Omental fat pad (tissue), 4 donors: ENCODE measurements at places on chromosomes 7 and 10. TPM values are rescaled to one million over a fixed set of nuclear protein-coding genes. Genes with fewer than 3 reads are reported as not detected.

DNA sequence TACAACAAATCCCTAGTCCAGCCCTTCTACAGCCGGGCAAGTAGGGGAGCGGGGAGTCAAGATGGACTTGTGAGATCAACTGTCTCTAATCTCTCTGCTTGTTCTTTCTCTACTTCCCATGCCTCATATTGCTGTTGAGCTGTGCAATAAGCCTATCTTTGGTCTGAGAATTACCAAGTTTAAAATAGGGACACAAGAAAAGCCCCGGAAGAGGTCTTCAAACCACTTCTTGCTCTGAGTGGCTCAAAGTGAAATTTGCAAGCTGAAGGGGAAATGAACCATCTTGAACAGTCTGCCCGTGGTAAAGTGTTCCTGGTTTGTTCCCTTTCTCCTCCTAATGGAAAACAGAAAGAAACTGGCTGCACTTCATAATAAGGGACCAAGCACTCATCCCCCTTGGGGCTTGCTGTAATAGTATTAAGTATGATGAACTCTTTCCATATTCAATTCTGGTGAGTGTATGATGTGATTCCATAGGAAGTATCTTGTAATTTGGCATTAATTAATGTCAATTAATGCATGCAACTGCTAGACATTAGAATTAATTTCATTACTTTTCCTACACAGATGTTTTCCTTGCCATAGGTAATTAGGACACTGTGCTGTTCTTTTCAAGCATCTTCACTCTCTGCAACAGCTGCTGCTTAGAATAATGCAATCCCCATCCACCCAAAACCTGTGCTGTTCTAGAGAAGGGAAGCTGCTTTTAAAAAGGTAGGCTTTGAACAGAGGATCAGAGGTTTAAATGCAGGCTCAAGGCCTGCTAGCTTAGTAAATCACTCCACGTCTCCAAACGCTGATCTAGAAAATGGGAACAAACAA, 449.6 kb downstream of the SORCS1 start:
- no peak for DNase-seq

- no peak for DNase-seq
Observed at GRCh38 chr7:99194301-99194700, 13.6 kb downstream of the KPNA7 start.

DNA sequence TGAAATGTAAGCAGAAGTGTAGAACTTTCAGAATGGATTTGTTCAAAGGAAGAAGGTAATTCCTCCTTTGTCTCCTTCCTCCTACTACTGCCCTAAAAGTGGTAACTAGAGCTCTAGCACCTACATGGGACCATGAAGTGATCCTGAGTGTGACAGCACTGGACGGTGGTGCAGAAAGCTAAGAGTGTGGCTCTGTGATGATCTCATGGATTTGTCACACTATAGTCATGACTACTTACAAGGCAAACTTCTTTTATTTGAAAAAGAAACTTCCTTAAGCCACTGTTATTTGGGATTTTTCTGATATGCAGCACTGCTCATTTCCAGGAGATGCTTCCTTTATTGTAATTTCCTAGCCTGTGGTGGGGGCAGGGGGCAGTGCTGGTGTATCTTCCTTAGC, 5.8 kb upstream of the FHIP2A start:
- DNase-seq: no peak

- no peak for DNase-seq
Observed at GRCh38 chr10:1542941-1543340, 194.4 kb downstream of the ADARB2 start.

DNA sequence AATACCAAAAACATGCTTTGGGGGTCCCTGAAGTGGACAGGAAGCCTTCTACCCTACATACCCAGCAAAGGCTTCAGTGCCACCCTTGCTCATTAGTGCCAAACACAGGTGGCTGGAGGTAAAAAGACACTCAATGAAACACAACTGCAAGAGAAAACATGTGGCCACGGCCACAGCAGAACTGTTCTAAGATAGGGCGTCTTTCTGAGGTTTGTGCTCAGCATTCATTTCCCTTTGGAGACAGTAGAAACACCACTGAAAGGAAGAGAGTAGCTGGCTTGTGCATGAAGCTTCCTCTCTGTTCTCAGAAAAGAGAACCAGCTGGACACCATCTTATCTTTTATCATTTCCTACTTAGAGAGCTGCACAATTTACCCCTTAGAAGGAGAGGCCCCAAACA, 143.0 kb downstream of the PLXNA4 start:
- DNase-seq: no peak

DNA sequence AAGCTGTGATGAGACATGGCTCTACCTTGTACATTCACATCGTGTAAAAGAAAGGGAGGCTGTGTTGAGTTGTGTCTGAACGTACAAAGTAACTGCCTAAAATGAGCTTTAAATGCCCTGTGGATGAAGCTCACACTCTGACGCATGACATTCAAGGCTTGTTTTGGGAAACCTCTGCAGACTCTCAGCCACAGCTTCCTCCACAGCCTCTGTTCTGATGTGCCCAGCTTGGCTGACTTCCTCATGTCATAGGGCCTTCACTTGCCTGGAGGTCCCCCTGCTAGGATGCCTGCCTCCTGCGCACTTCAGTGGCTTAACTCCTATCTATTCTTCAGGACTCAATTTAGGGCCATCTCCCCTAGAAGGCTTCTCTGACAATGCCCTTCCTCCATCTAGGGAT, 230.0 kb upstream of the HABP2 start:
- DNase-seq: no peak

DNA sequence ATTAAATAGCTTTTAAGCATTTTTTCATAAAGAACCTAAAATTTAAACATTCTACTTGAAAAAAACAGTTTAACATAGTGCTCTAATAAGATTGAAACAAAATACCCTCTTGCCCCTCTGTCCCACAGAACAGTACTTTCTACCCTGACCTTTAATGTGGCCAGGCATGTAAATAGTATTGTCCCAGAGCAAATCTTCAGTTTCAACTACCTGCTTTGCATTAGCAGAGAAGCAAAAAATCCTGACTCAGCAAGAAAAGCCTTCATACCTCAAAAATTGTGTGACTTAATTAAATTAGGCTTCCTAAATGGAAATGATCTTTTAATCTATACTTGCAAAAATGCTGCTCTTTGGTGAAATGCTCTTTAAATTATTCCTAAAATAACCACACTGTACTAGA, 237.4 kb upstream of the AOAH start:
- no peak for DNase-seq

- DNase-seq: no peak
Observed at GRCh38 chr7:35599645-35600044, 95.3 kb downstream of the HERPUD2 start.

DNA sequence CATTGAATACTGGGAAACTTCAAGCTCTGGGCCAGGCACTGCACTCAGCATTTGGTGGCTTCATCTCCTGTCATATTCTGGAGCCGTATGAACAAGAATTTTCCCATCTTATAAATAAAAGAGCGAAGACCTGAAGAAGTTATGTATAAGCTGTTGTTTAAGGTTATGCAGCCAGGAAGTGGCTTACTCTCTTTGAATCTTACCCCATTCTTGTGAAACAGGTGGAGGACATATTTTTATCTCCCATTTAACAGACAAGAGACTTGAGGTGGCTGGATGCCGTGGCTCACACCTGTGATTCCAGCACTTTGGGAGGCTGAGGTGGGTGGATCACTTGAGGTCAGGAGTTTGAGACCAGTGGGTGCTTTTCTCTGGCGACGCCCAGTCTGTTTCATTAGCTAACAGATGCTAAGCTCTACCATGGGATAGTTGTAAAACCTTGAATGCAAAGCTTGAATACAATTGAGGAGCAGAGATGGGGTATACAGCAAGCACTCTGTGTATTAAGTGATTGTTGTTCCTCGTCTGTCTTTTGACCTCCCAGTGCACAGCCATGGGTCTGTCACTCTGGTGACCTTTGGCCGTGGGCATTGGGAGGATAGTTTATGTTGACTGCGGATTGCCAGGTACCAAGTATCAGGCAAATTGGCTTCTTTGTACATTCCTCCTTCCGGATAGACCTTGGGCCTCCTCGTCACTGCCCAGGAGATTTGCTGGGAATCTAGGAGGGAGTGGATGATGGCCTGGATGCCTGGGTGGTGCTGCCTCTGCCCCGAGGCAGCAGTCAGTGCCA, 85.8 kb downstream of the GRK5 start:
- no peak for DNase-seq

- no peak for DNase-seq
Observed at GRCh38 chr7:130151591-130152492, 53.4 kb downstream of the TMEM209 start.

- no peak for DNase-seq
Observed at GRCh38 chr7:157526913-157527634, 190.3 kb downstream of the DNAJB6 start.

GRCh38 chr10:48205918-48206317, 68.6 kb downstream of the FRMPD2 start:
- no peak for DNase-seq

DNA sequence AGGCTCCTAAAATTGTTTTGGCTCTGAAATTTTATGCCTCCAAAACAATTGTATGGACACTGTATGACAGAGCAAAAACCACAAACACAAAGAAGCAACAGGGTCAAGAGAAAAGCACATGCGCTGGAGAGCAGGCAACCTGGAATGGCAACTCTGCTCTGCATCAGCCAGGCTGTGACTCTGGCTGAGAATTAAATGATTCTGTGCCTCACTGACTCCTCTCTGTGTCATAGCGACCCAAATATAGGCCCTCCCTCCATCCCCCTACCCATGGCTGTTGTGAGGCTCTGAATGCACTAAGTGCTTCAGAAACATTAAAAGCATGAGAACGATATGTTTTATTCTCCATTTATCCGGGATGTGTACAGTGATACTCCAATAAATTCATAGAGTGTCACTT, 24.9 kb upstream of the NEBL start:
- DNase-seq: no peak

DNA sequence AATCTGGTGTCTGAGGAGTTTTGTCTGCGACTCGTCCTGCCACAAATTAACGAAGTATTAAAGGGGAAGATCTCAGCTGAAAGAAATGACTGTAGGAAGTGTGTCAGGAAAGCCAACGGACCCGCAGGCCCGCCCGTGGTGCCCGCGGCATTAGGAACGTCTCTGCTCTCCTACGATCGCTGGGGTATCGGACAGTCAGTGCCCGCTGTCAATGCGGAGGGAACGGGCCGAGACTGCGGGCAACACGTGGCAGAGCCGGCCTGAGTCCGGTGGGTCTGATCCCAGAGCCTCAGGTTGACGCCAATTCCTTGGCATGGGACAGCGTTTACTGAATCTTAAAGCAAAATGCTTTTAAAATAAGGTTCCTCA, 128.7 kb downstream of the KBTBD2 start:
- DNase-seq: no peak

DNA sequence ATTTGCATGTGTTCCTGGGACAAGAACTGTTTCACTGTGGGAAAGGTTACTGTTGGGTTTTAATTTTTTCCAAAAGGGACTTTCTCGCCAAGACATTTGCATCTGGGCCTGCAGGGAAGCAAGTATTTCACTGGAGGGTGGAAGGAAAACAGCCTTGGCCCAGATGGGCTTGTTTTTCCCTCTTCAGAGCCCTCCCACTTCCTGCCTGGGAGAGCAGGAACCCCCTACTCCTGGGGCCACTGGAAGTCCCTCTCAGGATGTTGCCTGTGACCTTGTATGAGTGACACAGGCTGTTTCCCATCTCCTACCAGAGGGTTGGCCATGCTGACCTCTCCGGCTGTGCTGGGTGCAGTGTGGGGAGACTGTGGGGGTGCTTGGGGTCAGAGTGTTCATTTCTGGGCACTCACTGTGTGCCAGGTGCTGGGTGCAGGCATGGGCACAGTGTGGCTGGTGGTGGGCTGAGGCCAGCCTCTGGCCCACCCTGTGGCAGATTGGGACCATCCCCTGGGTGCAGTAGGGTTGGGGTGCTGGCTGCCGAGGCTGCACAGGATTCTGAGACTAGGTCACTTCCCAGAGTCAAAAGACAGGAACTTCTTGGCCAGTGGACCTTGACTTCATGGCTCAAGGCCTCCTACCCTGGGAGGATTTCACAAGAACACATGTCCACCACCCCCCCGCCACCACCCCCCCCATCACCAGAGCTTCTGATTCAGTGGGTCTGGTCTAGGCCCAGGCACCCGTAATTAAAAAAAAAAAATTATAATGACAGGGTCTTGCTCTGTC, 10.2 kb downstream of the TSPAN15 start:
- no peak for DNase-seq

GRCh38 chr7:94344826-94345225, 49.9 kb upstream of the COL1A2 start:
- DNase-seq: no peak

- DNase-seq: no peak
Observed at GRCh38 chr10:30928742-30929141, 102.9 kb downstream of the ZNF438 start.

DNA sequence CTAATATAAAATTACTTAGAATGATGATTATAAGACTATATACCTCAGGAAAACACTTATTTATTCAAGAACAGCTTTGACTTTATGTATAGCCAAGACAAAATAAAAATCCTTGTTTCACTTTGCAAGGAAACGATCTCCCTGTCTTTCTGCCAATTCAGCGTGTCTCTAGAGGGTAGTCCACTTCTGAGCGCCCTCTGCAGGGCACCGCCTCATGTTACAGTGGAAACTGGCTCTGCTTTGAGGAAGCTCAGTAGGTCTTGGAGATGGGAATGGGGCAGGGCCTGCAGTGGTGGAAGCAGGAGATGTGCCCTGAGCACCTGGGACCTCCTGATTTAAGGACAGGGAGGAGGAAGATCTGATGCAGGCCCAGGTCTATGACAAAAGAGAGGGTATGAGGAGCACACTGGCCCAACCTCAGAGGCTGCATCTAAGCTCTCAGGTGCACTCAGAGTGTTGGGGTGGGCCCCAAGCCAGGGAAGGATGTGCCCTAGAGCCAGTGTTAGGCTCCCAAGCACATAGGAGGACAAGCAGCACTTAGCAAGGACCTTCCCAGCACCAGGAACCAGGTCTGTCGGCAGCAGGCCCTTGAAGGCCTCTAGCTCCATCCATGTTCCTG, 481.0 kb downstream of the TNS3 start:
- DNase-seq: no peak

- DNase-seq: no peak
Observed at GRCh38 chr10:92387289-92387940, 96.4 kb downstream of the MARCHF5 start.

- DNase-seq: no peak
Observed at GRCh38 chr10:112842832-112843360, 107.2 kb upstream of the TCF7L2 start.

DNA sequence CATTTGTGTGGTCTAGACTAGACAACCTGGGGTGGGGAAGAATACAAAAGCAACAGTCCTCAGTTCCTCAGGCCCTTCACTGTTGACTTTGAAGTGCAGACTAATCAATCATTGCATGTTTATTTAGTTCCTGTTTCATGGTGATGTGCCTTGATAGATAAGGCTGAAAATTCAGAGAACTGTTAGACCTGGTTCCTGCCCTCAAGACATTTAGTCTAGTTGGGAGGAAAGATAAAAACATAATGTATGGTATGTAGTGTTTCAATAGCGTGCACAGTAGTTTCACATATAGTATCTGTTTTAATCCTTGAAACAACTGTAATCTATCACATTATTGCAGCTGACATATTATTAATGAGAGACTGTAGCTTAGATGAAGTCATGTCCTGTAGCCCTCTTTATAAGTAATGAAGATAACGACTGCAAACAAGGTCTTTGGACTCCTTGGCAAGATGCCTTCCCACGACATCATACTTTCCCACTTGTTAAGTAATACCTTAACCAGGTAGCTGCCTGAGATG, 124.0 kb downstream of the CELF2 start:
- no peak for DNase-seq

THAP5 gene
- 12.6 TPM for total RNA-seq

MAT1A gene
- total RNA-seq: not detected

BCCIP gene
- total RNA-seq: 93.8 TPM

MYO1G gene
- 2.6 TPM for total RNA-seq

CYP3A7 gene
- not detected for total RNA-seq

MYOZ1 gene
- total RNA-seq: not detected

TSPAN13 gene
- 15.2 TPM for total RNA-seq

EPHA1 gene
- total RNA-seq: 0.13 TPM

PLAU gene
- total RNA-seq: 15.6 TPM
